ENCODE measurements at places on chromosomes 16 and 17.

DNA sequence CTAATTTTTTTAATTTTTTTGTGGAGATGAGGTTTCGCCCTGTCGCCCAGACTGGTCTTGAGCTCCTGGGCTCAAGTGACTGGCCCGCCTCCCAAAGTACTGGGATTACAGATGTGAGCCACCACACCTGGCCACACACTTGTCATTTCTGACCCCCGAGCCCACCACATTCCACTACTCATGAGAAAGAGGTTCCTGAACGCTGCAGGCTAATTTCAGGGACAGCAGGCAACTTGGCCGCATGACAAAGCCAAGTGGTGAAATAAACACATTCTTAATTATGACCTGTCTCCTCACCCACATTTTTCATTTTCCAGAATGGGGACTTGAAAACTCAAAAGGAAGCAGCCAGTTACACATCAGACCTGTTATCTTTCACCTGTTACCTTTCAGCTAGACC lies 114.5 kb downstream of the ABCC6 start:
- no peak for DNase-seq

DNA sequence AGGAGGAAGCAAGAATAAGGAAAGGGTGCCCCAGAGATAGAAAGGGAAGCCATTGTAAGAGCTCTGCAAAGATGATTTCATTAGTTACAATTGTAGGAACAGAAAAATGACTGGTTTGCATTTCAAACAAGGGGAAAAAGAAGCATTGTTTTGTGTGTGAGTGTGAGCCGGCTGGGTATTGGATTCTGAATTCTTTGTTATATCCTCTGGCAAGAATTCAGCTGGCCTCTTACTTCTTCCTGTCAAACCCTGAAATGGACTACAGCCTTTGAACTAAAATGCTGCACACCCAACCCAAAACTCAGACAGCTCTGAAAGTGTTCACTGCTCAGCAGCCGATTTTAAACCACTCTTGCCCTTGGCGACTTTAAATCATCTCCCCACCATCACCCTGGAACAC lies 461.3 kb downstream of the PMP22 start:
- no peak for DNase-seq

GRCh38 chr17:2414446-2415064 lies 13.7 kb upstream of the MNT start:
- no peak for DNase-seq

GRCh38 chr17:61409301-61410112 lies 9.9 kb downstream of the TBX2 start:
- no peak for DNase-seq

GRCh38 chr17:47317119-47317518 lies 6.6 kb upstream of the EFCAB13 start:
- DNase-seq = no peak
